Keratinocyte (primary cell): ENCODE measurements at places on chromosomes 2 and 18. TPM values are rescaled to one million over a fixed set of nuclear protein-coding genes. Genes with fewer than 3 reads are reported as not detected.

DSG4 gene
- 0.18 to 0.50 TPM (median 0.19 TPM) in 3 replicates for polyA plus RNA-seq

- H3K27ac ChIP-seq: no peak overlapping the region
- H3K4me1 ChIP-seq: no peaks in the 10 kb centered on the region
- H3K36me3 ChIP-seq: no peaks in the 10 kb centered on the region
- no peak overlapping the region for H3K4me3 ChIP-seq
- no peaks in the 10 kb centered on the region for H3K27me3 ChIP-seq
These were observed 279.6 kb downstream of the SLC4A3 start for GRCh38 chr2:219907011-219907365.

DNA sequence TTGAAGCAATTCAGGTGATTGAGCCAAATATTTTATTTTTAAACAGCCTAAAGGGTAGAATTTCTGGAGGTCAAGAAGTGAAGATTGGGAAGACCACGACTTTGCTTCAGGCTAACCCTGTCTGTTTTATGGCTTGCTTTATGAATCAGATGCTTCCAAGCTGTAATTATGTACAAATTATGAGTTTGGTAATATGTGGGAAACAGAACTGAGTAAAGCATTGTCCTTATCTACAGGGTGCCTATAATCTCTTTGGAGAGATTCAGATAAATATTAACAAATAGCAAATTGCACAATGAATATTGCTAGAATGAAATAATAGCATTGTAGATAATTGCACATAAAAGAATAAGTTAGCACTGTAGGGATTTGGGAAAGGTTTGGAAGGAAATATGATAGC is 539.4 kb upstream of the CDH2 start:
- no peaks in the 10 kb centered on the region for H3K27me3 ChIP-seq
- H3K27ac ChIP-seq: no peak overlapping the region
- H3K4me1 ChIP-seq: no peaks in the 10 kb centered on the region

DNA sequence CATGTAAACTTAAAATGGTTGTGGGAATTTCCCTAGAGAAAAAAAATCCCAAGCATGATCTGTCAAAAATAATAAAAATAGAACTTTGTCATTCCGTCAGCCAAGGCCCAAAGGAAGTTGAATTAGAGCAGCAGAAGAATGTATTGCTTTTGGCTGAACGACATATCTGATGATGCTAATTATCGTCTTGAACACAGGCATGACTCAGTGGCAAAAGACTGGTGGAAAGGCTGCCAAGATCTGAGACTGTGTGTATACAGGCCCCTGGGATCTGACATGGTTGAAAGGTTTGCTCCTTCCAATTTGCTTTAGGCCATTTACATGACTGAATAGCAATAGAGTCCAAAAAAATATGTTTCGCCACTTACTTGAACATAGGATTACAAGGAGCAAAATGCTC is 1057.1 kb upstream of the CRIM1 start:
- peaks cover 3% of the 10 kb centered on the region for H3K4me1 ChIP-seq
- no peaks in the 10 kb centered on the region for H3K27me3 ChIP-seq
- H3K36me3 ChIP-seq: no peaks in the 10 kb centered on the region
- no peak overlapping the region for H3K27ac ChIP-seq

DNA sequence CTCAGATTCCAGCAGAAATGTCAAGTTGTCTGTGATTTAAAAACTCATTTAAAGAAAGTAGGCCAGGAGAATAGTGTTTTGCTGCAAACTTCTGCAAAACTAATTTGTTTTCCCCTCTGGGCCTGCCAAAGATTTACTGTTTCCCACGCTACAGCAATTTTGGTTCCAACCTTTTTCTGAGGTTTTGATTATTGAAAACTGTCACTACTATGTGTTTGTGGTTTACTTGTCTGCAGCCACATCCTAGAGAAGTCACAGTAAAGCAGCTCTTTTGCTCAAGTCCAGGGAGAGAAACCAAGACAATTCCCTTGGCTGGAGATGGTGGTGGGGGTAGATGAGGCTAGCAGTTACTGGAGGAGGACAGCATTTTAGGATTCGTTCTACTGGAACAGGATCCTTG is 12.8 kb downstream of the IL1R2 start:
- no peaks in the 10 kb centered on the region for H3K27me3 ChIP-seq
- no peak overlapping the region for H3K27ac ChIP-seq
- H3K4me1 ChIP-seq: peaks cover 48% of the 10 kb centered on the region
- no peaks in the 10 kb centered on the region for H3K36me3 ChIP-seq
- no peak overlapping the region for H3K4me3 ChIP-seq

- no peak for DNase-seq
- no peaks in the 10 kb centered on the region for H3K4me1 ChIP-seq
- H3K27me3 ChIP-seq: peaks cover 10% of the 10 kb centered on the region
- H3K27ac ChIP-seq: no peak overlapping the region
- no peak overlapping the region for H3K4me3 ChIP-seq
These were observed 99.6 kb downstream of the CELF4 start for GRCh38 chr18:37465958-37466357.

GRCh38 chr2:202418027-202418426 is 41.9 kb downstream of the BMPR2 start:
- DNase-seq: no peak
- no peaks in the 10 kb centered on the region for H3K36me3 ChIP-seq
- H3K4me3 ChIP-seq: no peak overlapping the region
- no peaks in the 10 kb centered on the region for H3K4me1 ChIP-seq
- no peak overlapping the region for H3K27ac ChIP-seq

DNA sequence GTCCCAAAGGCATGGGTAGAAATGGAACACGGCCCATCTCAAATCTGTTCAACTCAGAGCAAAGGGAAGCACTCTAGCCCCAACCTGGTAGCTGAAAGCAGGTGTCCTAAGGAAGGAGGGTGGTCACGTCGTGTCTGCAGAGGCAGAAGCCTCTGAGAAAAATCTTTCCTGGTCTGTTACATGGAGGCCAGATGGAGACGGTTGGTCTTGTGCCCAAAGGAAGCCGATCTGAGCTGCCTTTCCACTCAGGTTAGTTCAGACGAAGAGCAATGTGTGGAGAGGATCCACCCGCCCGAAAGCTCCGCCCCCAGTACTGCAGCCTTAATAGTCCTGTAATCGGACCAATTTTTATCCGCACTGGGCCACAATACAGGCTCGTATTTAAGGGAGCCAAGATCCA is 54.9 kb upstream of the AMMECR1L start:
- H3K36me3 ChIP-seq: peaks cover 3% of the 10 kb centered on the region
- H3K27me3 ChIP-seq: no peaks in the 10 kb centered on the region
- no peak overlapping the region for H3K27ac ChIP-seq
- no peak overlapping the region for H3K4me3 ChIP-seq
- H3K4me1 ChIP-seq: no peaks in the 10 kb centered on the region
- DNase-seq: no peak

DNA sequence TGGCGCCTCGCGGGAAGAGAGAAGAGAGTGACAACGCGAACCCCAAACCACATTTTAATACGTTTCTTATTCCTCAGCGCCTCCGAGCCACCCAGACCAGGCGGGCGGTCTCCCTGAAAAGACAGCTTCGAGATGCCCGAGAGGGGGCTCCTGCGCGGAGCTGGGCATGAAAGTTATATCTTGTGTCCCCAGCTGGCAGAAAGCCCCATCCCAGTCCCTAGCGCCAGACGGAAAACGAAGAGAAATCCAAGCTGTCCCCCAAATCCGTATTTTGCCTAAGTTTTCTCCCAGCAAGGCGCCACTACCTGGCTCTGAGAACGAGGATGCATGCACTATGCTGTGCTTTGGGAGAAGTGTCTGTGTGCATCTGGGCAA is 797 bp downstream of the NXPH2 start:
- DNase-seq: no peak
- no peak overlapping the region for H3K27ac ChIP-seq
- H3K4me1 ChIP-seq: peaks cover 5% of the 10 kb centered on the region
- no peaks in the 10 kb centered on the region for H3K36me3 ChIP-seq
- H3K27me3 ChIP-seq: peaks cover 37% of the 10 kb centered on the region

DNA sequence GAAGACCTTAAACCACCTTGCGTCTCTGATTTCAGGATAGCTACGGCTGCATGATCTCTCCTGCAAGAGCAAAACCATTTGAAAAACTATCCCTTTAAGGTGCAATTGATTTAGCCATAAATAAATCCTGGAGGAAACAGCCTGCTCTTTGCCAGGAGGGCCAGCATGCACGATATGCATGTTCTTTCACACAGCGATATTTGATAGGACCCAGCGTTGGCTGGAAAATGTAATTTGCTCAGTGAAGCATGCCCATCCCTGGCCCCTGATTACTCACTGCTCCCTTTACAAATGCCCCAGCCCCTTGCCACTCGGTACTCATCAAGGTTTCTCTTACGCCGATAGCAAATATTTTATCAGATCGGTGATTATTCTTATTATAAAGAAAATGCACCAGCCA is 315.4 kb downstream of the CDH2 start:
- no peak overlapping the region for H3K4me3 ChIP-seq
- no peaks in the 10 kb centered on the region for H3K27me3 ChIP-seq
- no peak for DNase-seq

- no peak overlapping the region for H3K27ac ChIP-seq
- no peaks in the 10 kb centered on the region for H3K27me3 ChIP-seq
- H3K4me1 ChIP-seq: no peaks in the 10 kb centered on the region
- H3K36me3 ChIP-seq: no peaks in the 10 kb centered on the region
- DNase-seq: no peak
These were observed 255.2 kb downstream of the RAD51AP2 start for GRCh38 chr2:17262854-17263569.

- peaks cover 13% of the 10 kb centered on the region for H3K4me1 ChIP-seq
- H3K4me3 ChIP-seq: no peak overlapping the region
- no peaks in the 10 kb centered on the region for H3K27me3 ChIP-seq
- H3K27ac ChIP-seq: no peak overlapping the region
These were observed 10.6 kb downstream of the THNSL2 start for GRCh38 chr2:88180605-88181240.

DNA sequence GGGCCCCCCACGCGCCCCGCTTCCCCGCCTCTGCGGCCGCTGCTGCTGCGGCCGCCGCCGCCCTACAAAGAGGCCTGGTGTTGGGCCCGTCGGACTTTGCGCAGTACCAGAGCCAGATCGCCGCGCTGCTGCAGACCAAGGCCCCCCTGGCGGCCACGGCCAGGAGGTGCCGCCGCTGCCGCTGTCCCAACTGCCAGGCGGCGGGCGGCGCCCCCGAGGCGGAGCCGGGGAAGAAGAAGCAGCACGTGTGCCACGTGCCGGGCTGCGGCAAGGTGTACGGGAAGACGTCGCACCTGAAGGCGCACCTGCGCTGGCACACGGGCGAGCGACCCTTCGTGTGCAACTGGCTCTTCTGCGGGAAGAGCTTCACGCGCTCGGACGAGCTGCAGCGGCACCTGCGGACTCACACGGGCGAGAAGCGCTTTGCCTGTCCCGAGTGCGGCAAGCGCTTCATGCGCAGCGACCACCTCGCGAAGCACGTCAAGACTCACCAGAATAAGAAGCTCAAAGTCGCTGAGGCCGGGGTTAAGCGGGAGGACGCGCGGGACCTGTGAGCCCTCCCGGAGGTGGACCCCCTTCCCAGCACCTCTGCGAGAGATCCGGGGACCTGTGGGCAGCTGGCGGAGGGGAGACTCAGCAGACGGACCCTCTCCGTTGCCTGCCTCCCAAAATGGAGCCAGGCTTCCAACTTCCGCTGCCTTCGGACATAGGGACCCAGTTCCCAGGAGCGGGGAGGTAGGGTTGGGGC is 1.9 kb downstream of the SP5 start:
- no peak overlapping the region for H3K4me3 ChIP-seq
- no peak for DNase-seq
- H3K27ac ChIP-seq: no peak overlapping the region
- H3K36me3 ChIP-seq: no peaks in the 10 kb centered on the region
